ENCODE measurements at places on chromosomes 4 and X.

DNA sequence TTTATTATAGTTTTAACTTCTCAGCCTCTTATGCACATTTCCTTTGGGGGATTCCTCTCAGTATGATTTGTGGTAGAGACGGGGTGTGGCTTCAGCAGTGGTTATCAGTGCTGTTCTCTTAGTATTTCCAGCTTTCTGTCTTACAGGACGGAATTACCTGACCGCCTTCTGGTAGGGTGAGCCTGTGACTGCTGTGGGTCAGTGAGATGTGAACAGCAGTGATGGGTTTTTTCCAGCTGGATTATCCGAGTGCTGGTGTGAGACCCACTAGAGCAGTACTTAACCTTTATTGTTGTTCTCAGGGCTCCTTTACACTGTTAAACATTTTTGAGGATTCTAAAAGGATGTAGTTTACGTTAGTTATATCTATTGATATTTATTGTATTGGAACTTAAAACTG, 135.2 kb downstream of the SLIT2 start:
- DNase-seq, result no peak

GRCh38 chr4:2787230-2788100, 5.4 kb upstream of the SH3BP2 start:
- no peak for DNase-seq

- no peak for DNase-seq
These were observed 74.0 kb downstream of the PAK3 start for GRCh38 chrX:111170017-111170416.

DNA sequence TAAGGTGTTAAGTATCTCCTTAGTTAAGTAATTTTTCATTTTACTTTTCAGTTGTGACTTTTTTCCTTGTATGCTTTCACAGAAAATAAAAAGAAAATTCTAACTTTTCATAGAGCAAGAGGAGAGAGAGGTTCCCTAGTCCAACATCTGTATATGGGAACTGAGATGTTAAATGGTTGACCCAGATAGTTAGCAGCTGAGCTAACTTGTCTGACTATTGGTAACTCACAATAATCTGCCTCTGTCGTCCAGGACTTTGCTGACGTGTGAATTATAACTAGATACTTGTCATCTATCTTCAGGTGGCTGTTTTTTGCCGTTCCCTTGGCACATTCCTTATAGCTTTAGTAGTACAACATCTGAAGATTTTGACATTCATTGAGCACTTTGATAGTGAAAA, 29.9 kb downstream of the TBC1D19 start:
- DNase-seq, result no peak

Data from AG09309 (cell line).